ENCODE measurements at places on chromosomes 3 and 15. TPM values are rescaled to one million over a fixed set of nuclear protein-coding genes. Genes with fewer than 3 reads are reported as not detected.

DNA sequence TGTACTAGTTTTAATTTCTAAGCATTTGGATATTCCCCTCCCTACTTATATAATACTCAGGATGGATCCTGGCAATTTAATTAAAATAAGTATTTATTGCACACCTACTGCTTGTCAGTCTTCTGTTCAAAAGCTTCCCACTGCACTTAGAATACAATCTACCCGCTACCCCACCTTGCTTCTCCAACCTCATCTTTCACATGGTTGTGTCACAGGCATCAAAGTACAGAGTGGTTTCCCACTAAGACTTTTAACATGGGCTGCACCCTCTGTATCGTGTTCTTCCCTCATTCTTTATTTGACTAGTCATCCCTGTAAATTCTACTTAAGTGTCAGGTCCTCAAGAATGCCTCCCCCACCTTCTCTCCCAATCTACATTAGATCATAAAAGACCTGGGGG is 35.0 kb downstream of the RIOX2 start:
- no peak for DNase-seq

- no peak for DNase-seq
Measured at GRCh38 chr3:184636741-184637316, 75.0 kb downstream of the MAGEF1 start.

DNA sequence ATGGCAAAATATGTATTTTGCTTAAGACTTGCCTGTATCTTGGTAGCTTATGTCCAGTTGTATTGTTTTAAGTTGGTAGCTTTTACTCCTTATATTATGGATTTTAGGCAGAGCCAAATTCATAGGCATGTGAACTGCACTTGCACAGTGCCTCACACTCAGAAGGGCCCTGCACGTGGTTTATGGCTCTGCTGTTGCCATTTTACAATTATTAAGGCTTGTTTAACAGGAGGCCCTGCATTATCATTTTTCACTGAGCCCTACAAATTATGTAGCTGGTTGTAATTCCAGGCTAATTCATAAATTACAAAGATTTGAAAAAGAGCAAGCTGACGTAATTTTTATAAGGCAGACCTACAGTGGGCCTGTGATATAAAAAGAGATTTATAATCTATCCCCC is 537.6 kb upstream of the UBE2E2 start:
- no peak for DNase-seq

DNA sequence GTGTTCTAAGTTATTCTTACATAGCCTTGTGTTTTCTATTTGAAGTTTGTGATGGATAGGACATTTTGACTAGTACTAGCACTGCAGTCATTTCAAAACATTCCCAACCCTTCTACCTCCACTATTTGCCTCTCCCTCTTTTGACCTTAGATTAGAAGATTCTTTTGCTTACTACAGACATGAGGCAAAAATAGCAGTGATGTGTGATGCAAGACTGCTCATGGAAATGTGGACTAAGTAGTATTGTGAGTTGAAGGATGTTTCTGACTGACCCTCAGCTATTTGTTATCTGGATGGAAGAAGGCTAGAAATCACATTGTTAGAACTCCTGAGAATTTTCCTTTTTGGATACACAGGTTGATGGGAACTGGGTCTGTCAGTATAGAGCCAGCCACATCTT is 45.9 kb downstream of the ATP2C1 start:
- no peak for DNase-seq

DNA sequence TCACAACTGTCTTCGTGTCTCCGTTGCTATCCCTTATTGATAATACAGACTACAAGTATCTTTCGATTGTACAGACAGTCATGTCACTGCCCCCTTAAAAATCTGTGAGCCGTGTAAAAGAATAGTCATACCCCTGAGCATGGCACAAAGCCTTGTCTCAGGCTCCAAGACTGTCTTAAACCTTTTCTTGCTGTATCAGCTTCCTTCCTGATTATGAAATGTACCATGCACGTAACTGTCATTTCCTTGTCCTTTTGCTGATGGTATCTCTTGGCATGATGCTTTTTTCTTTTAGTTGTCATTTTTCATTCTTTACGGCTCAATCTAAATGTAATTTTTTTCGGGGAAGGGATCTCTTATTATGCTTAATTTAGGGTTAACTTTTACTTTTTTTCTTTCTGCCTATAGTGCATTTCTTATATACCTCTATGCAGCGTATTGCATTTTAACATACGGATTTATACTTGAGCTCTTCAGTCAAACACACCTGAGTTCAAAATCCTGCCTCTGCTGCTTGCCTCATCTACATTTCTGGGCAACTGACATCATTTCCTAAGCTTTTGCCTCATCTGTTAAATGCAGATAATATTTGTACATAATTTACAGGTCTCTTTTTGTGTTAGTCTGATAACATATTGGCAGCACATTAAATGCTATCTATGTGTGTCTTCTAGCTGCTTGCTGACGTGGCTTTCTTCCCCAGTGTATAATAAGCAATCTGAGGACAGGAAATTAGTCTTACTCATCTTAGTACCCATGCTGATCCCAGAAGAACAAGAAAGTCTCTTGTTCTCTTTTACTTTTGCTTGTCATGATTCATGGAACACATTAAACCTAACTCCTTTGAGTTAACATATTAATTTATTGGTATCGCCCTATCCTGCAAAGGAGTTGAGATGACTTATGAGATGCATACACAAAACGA is 57.3 kb downstream of the ROBO2 start:
- DNase-seq = no peak

DNA sequence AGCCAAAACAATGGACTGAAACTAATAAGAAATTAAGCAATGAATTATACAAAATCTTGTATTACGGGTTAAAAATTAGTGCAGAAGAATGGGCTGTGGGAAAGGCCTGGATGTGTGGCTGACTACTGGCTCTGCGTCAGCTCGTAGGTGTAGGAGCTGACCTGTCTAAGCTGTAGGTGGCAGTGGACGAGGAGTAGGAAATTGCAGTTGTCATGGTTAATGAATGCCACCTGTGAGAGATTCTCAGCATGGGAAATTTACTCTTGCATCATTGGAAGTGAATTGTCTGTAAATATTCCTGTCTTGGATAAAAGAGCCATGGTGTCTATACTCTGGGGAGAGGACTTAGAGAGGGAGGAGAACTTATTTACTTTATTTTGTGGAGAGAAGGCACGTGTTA is 23.4 kb downstream of the CHRNA7 start:
- DNase-seq = no peak

GPR176 gene
- total RNA-seq = 4.3 TPM

PODXL2 gene
- 2.9 TPM for total RNA-seq

GADL1 gene
- not detected for total RNA-seq

- no peak for DNase-seq
Measured at GRCh38 chr15:101318147-101318819, 23.2 kb upstream of the SNRPA1 start.

- no peak for DNase-seq
Measured at GRCh38 chr3:65138556-65138955, 450.8 kb upstream of the ADAMTS9 start.

DNA sequence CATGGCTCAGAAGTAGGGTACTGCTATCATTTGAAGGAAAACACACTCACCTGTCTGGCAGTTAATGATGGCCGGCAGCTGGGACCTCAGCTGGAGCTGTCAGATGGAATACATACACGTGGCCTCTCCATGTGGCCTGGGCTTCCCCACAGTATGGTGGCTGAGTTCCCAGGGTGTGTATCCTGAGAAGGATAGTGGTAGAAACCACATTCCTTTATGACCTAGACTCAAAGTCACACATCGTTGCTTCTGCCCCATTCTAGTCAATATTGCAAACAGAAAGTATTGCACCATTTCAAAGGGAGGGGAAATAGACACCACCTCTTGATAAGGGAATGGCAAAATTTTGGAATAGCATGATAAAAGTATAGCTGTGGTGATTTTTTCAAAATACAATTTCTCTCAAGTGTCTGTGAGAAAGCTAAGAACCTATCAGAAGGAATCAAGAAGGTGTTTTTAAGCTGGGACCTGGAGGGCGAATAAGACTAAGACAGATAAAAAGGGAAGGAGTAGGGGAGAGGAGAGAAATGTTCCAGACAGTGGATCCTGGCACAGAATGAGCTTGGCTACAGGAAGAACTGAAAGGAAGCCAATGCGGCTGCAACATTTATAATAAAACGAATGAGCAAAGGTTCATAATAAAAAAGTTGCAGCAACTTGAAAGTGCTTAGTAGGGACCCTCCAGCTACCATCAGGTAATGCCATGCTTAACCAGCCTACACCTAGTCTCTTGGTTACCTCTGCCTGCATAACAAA is 40.1 kb upstream of the GALNT15 start:
- no peak for DNase-seq

DNA sequence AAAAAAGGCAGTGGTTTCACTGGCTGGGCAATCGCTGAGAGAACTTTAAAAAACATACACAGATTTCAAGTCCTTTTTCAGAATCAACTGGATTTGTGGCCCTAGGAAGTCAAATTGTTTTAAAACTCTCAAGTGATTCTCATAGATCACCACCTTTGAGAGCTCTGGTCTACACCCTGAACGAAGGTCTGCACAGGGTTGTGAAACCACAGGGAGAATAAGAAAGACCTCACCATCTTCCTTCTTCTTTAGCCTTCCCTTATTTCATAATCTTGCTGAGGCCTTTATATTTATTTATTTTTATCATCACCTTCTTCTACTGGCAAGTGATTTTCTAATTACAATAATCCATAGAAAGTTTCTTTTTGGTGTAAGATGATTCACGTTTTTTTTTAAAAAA is 58.1 kb downstream of the FOXP1 start:
- no peak for DNase-seq

GRCh38 chr3:7075901-7076300 is 215.0 kb downstream of the GRM7 start:
- no peak for DNase-seq

DNA sequence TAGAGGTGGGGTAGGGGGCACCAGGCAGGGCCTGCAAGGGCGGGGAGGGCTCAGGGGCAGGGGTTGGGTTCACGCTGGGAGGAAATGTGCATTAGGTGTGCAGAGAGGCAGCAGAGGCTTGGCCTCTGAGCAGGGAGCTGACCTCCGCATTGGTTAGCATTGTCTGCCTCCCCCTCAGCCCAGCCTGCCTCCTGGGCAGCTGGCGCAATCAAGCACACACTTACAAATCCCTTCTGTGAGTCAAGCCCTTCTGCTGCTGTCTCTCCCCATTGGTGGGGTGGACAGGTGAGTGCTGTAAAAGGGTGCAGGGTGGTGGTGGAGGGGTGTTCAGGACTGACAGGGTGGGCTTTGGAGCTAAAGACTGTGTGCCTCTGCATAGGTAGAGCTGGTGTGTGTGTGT is 9.3 kb downstream of the LOXL1 start:
- DNase-seq = no peak

- no peak for DNase-seq
Measured at GRCh38 chr3:125260158-125260557, 47.6 kb upstream of the SLC12A8 start.
